ENCODE measurements at places on chromosomes 5 and 9. TPM values are rescaled to one million over a fixed set of nuclear protein-coding genes. Genes with fewer than 3 reads are reported as not detected.
A peak's percentile ranks its signal among the peaks of the same experiment; 100 is the strongest.

- no peak for DNase-seq
Observed at GRCh38 chr9:107650321-107650720, 160.8 kb upstream of the KLF4 start.

The CORO2A gene
- polyA plus RNA-seq, result 2.8 TPM

GRCh38 chr9:111631214-111631971, at the start of gene DNAJC25:
DNAJC25 (plus strand) TSS chr9:111631334; CDS start chr9:111631408, 74 bp downstream.
- DNase-seq, result peak; percentile 98

The IL4 gene
- 0.46 TPM for polyA plus RNA-seq

DNA sequence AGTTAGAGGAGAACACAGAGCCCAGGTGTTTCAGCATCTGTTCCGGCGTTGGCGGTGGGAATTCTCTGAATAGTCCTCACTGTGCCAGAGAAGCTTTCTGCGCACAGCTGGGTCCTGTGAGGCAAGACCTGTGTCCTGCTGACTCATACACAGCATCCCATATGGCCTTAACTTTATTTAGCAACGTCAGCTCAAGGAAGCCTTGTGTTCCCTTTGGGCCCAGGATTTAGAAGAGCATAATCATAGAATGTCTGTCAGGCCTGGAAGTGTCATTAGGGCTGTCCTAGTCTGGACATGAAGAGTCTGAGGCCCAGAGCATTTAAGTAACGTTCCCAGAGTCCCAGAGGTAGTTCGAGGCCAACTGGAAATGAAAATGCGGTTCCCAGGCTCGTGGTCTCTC, 188.6 kb upstream of the DMRT1 start:
- DNase-seq, result no peak

The WDR38 gene
- 0.60 TPM for polyA plus RNA-seq

Measured in left renal pelvis (tissue), 4 donors.